PC-3 (cell line): ENCODE measurements at places on chromosomes 4 and X. TPM values are rescaled to one million over a fixed set of nuclear protein-coding genes. Genes with fewer than 3 reads are reported as not detected.

Gene MAGEB17
- 0.58 and 0.87 TPM in 2 replicates for total RNA-seq

DNA sequence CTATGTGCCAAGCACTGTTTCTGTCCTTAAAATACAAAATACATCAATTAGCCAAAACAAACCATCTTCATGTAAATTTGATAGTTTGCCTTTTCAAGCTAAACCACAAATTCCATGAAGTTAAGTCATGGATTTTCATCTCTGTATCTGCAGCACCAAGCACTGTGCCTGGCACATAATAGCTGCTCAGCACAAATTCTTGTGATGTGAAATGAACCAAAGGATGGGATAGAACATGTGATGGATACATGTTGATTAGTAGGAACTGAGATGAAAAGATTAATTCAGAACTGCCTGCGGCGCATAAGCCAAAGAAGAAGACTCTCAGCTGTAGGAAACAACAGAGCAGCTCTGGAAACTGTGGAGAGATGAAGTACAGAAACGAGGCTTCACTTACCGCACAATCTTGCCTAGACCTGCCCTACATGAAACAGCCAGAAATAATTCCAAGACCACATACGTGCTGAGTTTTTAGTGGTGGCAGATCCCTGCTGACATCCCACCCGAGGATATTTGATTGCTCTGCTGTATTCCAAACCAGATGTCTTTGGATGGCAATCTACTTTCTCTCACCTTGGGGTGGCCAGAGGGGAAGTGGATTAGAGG lies 40.9 kb upstream of the DCLK2 start:
- no peak for DNase-seq

Gene DOK7
- 2.5 and 4.9 TPM in 2 replicates for total RNA-seq

- no peak for DNase-seq
Observed at GRCh38 chr4:1225272-1226143, 23.4 kb downstream of the CTBP1 start.

- no peak for DNase-seq
Observed at GRCh38 chr4:183350317-183351071, 28.3 kb upstream of the CLDN24 start.

- DNase-seq: no peak
Observed at GRCh38 chr4:125681240-125681639, 366.5 kb downstream of the FAT4 start.

DNA sequence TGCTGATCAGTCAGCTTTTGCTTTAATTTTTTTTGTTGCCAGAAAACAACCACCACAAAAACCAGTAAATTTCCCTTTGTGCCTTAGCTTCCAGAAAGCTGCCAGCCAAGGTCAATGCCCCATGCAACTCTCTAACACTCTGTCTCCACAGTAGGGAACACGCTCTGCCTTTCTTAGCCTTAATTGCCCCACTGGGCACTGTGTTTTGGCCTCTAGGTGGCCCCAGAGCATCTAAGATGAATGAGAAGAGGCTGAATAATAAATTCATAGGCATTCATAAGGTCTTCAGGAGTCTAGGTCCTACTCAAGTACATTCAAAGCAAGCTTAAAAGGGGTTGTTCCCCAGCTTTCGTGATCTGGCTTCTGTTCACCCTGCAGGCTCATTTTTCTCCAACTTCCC lies 57.7 kb upstream of the PASD1 start:
- DNase-seq: peak; percentile 44

DNA sequence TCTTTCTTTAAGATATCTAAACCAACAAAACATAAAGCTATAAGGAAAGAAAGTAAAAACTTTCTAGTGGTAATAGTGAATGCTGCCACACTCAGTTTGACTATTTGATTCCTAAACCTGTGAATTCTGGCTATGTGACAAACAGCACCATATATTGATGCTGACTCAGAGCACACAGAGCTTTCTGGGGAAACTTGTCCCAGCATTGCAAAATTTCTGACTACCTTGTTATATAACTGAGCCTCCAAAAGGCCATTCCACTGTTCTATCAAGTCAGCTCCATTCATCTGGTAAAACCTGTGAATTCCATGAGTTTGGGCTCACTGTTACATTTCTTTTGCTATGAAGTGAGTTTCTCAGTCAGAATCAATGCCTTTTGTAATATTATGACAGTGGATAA lies 1229.7 kb downstream of the PCDH18 start:
- DNase-seq: no peak
